Non-pigmented ciliary epithelial cell (primary cell): ENCODE measurements at places on chromosomes 12 and 14.

DNA sequence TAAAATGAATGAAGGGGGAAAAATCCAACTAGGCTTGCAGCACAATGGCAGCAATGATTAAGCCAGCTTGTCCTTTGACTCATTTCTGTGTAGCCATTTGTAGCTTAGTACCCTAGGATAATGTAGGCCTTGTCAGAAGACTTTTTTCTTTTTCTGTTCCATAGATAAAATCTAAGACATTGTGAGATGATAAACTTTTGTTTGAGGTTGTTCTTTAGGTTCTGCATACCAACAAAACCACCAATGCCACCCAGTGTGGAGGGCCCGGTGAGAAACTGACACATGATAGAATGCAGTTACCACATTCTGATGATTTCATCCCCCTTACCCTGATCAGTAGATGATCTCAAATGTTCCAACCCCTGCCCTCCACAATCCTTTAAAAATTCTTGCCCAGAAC, 6.6 kb upstream of the KLRD1 start:
- peak; percentile 36 for DNase-seq

- DNase-seq: no peak
These were observed 45.5 kb downstream of the MGST1 start for GRCh38 chr12:16392846-16393535.

GRCh38 chr12:50581226-50582184, 76.7 kb downstream of the DIP2B start:
- DNase-seq: peak; percentile 77

- no peak for DNase-seq
These were observed 250.2 kb upstream of the OR4E1 start for GRCh38 chr14:21923820-21924219.

DNA sequence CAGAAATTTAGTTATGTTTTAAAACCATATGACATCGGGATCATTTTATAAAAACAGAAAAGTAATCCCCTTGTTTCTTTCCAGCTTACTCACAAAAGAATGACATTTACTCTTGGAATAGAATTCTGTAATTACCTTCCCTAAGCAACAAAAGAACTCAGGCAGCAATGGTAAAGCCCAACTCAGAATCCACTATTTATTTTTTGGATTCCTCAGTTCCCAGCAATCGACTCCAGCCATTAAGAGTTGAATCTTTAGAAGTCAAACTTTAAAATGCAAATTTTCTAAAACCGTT, 65.9 kb downstream of the FOXN3 start:
- no peak for DNase-seq

DNA sequence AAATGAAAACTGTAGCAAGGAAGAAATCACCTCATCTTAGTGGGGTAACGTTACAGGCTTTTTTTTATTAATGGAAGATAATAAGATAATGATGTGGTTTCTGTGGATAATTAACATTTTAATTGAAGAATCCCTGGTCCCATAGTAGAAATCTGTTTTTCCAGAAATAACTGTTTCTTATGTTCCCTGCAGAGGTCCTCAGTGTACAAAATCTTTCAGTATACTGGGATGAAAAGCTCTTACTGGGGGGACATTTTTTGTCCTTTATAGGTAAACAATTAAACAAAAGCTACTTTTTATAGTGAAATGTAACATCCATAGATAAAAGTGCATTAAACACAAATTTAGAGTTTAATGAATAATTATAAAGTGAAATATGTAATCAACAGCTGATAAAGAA, 312.2 kb downstream of the ATXN7L3B start:
- DNase-seq: no peak

GRCh38 chr12:39012870-39013269, 107.5 kb upstream of the CPNE8 start:
- DNase-seq: no peak

DNA sequence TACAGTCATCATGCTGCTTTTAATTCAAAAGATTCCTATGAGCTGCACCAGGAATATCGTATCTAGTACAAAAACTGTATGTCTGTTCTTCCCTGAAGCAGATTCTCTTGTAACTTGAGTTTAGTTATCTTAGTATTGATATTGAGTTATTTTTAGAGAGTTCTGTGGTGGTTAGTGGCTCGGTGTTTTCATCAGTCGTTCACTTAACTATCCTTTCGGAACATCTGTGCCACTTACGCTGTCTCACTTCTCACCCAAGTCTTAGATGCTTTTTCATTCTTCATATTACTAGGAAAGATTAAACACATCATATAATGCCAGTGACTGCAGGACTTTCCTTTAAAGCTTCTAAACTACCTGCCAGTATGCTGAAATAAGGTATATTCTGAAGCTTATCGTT, 251.0 kb downstream of the FBXL14 start:
- DNase-seq: no peak

GRCh38 chr12:104455578-104456416, 951 bp upstream of the CHST11 start:
- no peak for DNase-seq

- no peak for DNase-seq
These were observed 23.6 kb upstream of the NPFF start for GRCh38 chr12:53530920-53531319.

DNA sequence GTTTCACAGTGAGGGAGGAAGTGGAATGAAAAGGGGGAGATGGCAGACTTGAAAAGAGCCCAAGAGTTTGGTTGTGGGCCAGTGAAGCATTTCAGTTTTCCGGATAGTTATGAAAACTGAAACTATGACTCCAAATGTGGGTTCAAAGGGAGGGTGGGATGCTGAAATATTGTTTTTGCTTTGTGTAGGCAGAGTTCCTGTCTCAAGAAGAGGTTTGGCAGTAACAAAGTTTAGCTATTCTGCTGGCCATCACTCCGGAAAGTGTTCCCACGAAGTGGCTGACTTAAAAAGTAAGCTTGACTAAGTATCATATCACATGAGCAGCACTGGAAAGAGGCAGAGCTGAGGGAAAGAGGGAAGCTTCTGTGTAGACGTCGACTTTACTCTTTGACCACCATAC, 85.2 kb downstream of the CAND1 start:
- DNase-seq: no peak

- DNase-seq: no peak
These were observed 29.0 kb upstream of the MSI1 start for GRCh38 chr12:120397824-120398540.

DNA sequence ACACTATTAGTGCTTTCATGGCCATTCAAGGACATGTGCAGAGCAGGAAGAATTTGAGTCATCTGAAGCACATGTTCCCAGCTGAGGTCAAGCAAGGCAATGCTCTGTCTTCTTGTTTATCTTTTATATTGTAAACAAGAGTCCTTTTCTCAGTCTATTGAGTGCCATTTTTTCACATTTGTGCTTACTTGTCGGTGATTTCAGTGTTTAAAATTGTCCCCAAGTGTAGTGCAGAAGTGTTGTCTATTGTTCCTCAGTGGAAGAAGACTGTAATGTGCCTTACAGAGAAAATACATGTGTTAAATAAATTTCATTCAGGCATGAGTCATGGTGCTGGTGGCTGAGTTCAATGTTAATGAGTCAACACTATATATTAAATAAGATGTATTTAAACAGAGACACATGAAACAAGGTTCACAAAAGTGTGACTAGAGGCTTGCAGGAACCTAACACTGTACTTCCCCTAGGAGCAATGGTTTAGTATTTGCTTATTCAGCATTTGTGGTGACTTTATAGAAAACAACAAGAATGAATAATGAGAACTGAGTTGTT, 391.1 kb downstream of the LRIG3 start:
- DNase-seq: peak; percentile 52

- no peak for DNase-seq
These were observed 7.1 kb downstream of the FOXN3 start for GRCh38 chr14:89409961-89410360.

DNA sequence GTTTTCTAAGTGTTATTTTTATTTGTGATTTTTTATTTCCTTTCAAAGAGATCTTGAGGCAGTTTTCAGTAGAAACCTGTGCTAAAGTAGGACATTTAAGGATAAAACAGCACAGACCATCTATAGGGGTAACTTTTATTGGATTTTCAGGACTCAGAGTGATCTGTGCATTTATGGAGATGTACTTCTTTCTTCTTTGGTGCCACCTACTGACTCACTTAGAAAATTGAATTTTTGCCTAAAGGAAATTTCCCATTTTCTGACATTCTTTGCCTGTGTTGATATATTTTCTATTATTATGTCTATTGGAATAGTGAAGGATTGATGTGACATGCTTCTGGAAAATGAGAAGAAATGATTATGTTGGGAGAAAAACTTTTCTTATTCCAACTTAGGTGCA, 113.0 kb downstream of the UNC79 start:
- DNase-seq: peak; percentile 3

DNA sequence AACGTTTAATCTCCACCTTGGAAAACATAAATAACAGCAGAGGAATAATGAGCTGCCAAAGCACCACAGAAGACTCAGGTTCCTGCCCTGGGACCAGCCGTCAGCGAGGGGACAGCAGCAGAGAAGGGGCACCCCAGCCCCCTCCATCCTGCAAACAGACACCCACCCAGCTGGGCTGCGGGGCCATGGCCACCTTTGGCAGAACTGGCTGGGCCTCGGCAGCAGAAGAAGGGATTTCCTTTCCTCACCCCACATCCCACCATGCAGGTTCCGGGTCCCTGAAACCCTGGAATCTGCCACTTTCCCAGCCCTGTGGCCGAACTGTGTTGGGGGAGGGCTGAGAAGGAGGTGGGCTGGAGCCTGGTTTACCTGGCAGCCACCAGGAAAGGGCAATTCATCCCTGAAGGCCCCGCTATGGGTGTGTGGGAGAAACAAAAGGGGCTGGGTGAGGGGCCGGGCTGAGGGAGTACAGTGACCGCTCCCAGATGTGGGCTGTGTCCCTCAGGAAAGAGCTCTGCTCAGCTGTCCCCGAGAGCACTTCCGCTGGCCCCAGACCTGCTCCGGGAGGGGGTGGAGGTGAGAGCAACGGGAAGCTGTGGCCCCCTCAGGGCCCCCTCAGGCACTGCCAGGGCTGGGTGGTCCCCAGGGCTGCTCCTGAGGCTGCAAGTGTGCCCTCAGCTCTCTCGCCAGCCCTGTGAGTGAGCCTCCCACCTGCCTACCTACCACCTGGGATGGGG, 3.8 kb downstream of the PGF start:
- no peak for DNase-seq

DNA sequence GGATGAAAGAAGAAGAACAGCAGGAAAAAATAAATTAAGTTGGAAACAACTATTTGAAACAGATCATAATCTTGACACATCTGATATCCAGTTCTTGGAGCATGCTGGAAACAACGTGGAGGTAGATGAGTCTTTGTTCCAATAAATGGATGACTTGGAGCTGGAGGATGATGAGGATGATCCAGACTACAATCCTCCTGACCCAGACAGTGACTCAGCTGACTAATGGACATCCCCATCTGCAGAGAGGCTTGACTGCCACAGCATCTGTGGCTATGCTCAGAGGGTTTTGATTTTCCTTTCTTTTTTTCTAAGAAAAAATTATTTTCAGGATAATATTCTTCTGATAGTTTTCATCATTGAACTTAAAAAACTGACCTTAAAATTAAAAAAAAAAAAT, 6.2 kb upstream of the ZDHHC17 start:
- no peak for DNase-seq

GRCh38 chr12:58814036-58814435, 106.3 kb downstream of the LRIG3 start:
- peak; percentile 3 for DNase-seq

DNA sequence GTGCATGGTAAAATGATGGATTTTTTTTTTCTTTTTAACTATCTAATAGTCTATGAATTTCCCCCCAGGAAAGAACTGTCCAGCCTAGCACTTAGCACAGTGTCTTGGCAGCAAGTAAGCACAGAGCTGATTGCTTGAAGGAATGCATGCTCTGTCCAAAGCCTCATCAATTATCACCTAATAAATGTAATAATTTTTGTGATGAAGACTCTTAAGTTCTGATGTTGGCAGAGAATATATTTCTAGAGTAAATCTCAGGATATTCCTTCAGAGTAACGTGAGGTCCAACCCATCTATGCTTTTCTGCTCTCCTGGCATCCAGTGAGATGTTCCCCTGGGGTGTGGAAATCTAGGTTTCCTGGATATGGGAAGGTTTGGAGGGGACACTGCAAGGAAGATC, 152.4 kb downstream of the TMX1 start:
- no peak for DNase-seq

DNA sequence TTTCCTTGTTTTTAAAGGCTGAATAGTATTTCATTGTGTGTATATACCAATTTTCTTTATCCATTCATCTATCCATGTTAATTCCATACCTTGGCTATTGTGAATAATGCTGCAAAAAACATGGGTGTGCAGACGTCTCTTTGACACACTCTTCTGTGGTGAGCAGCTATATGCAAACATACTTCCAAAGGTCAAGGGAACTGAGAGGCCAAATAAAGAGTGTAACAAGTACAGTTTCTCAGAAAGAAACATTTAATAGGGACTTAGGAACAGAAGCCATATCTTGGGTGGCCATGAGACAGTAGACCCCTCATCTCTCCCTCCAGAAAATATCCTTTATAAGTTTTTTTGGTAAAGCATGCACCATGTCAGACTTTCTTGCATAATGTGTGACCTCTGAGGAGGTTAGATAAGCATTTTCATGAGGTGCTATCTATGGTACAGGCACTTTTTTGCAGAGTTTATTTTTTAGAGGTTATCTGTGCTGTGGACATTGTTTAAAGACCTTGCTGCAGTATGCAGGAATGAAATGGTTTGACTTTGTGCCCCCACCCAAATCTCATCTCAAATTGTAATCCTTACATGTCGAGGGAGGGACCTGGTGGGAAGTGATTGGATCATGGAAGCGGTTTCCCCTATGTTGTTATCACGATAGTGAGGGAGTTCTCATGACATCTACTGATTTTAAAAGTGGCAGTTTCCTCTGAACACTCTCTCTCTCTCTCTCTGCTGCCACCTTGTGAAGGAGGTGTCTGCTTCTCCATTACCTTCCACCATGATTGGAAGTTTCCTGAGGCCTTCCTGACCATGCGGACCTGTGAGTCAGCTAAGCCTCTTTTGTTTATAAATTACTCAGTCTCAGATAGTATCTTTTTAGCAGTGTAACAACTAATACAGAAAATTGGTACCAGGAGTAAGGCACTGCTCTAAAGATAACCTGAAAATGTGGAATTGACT, 1202.3 kb downstream of the GALC start:
- no peak for DNase-seq

DNA sequence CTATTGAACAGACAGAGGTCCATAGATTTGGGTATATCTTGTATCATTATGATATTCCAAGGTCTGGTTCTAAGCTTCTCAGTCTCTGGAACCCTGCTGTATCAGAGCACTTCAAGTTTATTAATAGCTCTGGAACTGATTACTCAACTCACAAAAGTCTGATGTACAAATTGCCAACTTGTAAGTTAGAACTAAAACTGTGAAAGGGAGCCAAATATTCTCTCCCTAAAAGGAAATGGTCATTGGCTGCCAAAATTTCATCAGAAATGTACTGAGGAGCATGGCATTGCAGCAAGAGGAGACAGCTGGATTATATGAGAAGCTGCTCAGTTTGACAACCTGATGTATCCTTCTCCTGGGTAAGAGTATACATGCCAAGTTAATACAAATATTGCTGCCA, 828.8 kb upstream of the SEL1L start:
- no peak for DNase-seq
